Stimulated activated CD8-positive, alpha-beta memory T cell treated with anti-CD3 and anti-CD28 coated beads, Interleukin-15, amount 100 ng/mL, for 48 hours (primary cell): ENCODE measurements at places on chromosomes 2 and 18.

DNA sequence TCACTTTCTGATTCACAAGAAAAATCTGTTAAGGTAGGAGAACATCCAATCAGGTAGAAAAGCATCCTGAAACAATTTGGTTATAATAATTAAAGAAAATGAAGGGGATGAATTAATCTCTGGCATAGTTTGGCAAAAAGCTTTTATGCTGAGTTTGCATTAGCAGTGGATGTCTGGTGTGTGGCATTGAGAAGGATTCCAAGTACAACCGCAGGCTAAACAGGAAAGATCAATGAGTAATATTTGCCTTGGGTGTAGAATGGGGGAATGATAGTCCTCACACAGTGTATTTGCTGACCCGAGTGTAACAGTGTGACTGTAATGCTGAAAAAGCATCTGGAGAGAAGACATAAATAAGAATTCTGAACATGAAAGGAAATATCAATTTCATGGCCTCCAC, 68.3 kb upstream of the SESTD1 start:
- no peak for DNase-seq

DNA sequence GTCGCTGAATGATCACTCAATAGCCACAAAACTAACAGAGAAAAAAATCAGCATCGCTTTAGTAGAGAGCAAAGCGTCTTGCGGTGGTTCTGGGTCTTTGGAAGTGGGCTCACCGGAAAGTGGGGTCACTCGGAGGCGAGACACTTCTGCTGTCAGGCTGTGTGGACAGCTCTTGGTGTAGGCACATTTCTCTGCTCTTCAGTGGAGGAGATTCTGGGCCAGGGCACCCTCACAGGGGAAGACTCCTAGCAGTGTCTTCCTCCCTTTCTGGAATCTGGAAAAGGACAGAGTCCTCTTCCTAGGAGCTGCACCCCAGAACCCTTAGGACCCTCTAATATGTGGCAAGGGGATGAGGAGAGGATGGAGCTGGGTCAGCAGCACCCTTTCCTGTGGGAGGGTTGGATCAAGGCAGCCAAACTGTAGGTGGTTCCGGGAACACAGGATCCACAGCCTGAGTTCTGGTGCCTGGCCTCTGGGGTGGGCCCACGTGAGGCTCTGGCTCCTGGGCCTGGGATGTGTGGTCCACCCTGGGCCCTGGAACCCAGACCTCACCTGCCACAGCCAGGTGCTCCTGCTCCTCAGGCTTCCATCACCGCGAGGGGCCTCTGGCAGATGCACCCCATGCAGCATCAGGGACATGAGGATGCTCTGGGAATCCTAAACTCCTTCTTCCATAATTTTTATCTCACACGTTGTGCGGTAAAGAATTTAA, 25.1 kb downstream of the GPR35 start:
- DNase-seq: no peak

GRCh38 chr2:137942037-137942832, 22.0 kb upstream of the HNMT start:
- no peak for DNase-seq

GRCh38 chr2:191869178-191869577, 22.3 kb upstream of the CAVIN2 start:
- no peak for DNase-seq

GRCh38 chr2:60104514-60105505, 448.6 kb downstream of the BCL11A start:
- DNase-seq: no peak

GRCh38 chr2:64177315-64177714, 33.1 kb upstream of the PELI1 start:
- DNase-seq: no peak

DNA sequence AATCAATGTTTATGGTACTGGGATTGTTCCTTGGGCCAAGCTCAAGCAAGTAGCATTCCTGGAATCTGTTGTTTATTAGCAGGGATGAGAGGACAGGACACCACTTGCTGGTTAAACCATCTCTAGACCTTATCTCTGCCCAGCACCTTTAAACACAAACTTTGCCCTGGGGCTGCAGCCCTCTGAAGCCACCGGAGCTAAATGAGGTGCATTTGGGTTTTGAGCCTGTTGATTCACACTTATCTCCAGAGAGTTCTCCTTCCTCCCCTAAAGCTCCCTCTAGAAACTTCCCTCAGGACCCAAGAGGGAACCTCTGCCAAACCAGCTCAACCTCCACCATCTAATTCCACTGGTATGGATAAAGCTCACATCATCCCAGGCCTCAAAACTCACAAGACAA, 94.8 kb upstream of the EPAS1 start:
- no peak for DNase-seq
